ENCODE measurements at places on chromosomes 5 and 9. TPM values are rescaled to one million over a fixed set of nuclear protein-coding genes. Genes with fewer than 3 reads are reported as not detected.
A peak's percentile ranks its signal among the peaks of the same experiment; 100 is the strongest.

DNA sequence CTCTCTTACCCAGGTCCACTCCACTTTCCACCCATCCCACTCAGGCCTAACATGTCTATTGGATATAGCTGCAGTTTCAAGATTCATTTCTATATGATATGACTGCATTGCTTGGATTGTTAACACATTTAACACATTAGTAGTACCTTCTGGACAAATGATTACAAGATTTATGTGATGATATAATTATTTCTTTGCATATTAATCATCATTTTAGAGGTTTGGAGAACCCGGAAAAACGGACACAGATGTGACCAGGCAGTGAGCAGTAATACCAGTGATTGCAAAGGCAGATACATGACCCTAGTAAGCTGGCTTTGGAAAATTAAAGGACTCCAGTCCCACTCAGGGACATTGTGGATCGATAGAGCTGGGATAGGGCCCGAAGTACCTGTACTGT is 103.8 kb downstream of the PRR16 start:
- DNase-seq = no peak

DNA sequence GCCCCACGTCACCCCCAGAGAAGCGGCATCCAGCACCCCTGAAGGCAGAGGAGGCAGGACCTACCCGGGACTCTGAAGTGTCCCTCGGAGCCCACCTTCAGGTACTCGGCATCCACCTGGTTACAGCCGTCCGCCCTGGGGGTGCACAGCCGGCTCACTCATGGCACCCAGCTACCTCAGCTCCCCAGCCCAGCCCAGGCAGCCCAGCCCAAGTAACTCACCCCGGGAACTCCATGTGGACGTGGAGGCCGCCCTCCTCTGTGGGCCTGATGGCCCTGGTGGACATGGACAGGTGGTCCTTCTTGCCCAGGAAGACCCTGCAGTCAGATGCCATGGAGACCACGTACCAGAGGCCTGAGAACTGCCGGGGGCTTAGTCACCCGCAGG is 676 bp downstream of the LCN15 start:
- no peak for DNase-seq

GRCh38 chr5:58761407-58761806 is 178.5 kb downstream of the RAB3C start:
- DNase-seq = no peak

DNA sequence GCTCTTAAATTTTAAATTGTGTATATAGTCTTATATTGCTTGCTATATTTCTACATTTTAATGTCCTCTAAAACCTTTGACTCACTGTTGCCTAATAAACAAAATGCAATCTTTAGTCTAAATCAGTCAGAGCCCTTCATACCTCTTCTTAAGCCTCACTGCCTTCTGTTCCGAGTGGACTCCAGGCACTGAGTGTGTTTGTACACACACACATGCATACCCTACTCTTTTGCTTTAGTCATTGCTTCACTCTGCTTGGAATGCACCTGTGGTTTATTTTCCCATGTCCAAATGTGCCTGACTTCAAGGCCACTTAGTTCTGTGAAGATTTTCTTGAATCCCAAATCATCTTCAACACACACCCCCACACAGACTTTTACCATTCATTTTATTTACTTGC is 60.9 kb downstream of the SLC12A2 start:
- DNase-seq = no peak

The PCDH12 gene
- 5.4 TPM for total RNA-seq

The EPB41L4B gene
- total RNA-seq = 21.6 TPM

The CXXC5 gene
- total RNA-seq = 44.1 TPM

GRCh38 chr5:175655411-175655810 is 2.5 kb upstream of the HRH2 start:
- DNase-seq = no peak

- DNase-seq = no peak
These were observed 52.7 kb downstream of the ABHD17B start for GRCh38 chr9:71858102-71858798.

- DNase-seq = no peak
These were observed 92.7 kb downstream of the TMC1 start for GRCh38 chr9:72614067-72614466.

The SOHLH1 gene
- total RNA-seq = not detected

The SGCD gene
- total RNA-seq = 58.5 TPM

- no peak for DNase-seq
These were observed 6.1 kb downstream of the IL13 start for GRCh38 chr5:132663771-132664695.

DNA sequence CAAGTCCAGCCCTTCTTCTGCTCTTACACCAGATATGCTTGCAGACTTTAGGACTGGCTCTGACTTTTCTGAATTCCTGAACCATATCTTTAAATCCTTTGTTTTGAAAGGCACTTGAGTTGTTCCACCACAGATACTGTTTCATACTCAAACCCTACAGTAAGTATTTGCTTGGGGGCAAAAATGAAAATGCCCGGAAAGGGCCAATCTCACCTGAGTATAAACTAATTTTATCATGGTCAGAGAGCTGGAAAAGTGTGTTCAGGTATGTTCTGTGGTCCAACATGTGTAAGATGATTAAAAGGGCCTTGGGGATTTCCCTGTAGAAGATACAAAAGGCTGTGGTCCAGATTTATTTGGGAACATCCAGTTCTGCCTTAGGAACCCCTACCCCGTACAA is 225.2 kb downstream of the MAN2A1 start:
- no peak for DNase-seq

DNA sequence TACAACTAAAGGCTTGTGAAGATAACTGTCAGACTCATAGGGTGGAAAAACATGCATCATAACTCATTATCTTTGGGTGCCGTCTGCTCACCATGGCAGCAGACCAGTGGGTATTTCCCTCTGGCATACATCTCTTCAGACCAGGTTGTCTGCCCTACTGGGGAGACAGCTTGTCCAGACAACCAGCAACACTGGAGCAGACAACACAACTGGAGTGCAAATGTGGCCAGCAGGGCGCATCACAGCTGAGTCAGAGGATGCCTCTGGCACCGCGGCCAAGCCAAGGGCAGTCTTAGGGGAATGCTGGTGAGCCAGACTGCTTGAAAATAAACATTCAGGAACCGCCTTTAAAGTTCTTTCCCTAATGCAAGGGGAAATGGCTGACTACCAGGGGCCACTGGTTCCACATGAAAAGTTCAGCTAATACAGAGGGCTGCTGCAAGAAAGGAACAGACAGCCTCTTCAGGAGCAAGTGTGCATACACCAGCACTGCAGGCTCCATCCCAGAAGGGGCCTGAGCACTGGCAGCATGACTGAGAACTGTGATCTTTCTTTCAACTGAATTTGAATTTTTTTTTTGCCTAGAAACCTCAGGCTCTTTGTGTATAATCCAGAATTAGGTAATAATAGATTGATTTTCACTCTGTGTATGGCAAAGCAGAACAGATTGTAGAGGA is 77.3 kb downstream of the MAMDC2 start:
- DNase-seq = peak; percentile 79
